ENCODE measurements at places on chromosomes 1 and 21.

- no peak for DNase-seq
Observed at GRCh38 chr1:248686815-248687214, 15.8 kb downstream of the OR14I1 start.

DNA sequence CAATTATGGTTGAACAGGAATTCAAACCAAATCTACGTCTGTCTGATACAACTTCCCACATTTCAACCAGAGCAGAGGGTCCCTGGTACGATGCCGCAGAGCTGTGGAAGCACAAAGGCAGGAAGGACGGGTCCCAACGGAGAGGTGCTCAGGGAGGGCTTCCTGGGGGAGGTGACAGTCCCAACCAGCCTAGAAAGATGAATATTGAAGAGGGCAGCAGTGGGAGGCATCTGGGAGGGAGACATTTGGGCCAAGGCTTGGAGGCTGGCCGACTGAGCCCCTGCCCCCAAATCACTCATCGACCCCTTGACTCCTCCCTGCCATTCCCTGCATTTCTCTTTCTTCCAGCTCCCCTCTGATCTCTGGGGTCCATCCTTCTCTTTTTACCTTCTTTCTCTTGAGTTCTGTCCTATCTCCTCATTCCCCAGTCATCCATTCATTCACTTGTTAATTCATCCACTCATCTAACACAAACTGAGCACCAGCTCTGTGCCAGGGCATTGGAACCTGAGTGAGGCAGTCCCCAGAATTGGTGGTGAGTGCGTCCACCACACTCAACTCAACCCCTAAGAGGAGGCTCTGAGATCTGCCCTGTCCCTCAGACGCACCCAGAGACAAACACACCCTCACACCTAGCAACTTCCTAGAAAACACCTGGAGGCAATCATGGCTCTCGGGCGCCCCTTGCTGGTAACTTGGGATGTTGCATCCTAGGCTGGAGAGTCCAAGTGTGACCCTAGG, 13.2 kb upstream of the CELA3B start:
- peak; percentile 59 for DNase-seq

- DNase-seq, result no peak
Observed at GRCh38 chr1:236089046-236089773, 24.3 kb upstream of the NID1 start.

GRCh38 chr1:161214369-161214768, 726 bp upstream of the FCER1G start:
- no peak for DNase-seq

GRCh38 chr1:64527786-64528185, 57.9 kb downstream of the CACHD1 start:
- DNase-seq, result no peak

GRCh38 chr1:59368008-59368670, 71.2 kb downstream of the FGGY start:
- no peak for DNase-seq

DNA sequence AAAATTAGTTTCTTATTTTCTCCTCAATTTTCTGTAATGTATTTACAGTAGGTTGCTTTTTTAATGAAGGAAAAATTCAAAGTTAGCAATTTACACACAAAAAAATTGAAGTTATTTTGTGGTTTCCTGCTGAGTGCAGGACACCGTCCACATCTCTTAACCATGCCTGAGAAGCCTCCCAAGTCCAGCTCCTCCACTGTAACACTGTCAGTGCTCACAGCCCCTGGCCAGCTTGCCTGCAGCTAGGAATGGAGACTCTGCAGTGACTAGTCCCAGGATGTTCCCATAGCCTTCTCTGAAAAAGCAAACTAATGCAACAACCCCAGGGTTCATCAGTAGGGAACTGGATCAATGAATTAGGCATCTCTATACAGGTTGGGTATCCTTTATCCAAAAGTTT, 3.5 kb downstream of the A3GALT2 start:
- no peak for DNase-seq

DNA sequence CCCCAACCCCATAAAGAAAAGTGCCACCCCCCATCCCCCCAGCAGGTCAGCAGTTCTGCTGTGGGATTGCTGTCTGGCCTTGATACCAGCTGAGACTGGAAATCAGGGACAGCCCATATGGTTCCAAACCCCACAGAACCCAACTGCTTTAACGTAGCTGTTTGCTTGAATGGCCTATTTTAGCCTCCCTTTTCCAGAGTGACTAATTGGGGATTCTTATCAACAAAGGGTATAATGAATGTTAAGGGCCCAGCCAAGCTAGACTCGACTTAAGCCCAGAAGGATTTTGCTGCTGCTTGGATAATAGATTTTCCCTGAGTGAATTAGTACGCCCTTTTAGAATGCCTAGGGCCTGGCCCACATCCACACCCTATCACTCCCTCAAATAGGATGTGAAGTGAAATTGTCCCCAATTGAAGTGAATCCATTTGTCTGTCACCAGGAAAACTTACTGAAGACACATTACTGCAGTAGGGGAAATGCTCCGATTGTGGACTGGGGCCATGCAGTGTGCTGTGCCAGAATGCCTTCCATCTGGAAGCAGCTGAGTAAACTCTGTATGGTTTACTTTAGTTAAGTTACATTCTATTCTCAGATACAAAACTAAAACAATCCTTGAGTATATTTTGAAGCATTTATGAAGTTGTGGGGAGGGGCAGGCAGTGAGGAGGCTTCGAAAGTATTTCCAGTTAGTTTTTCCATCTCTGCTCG, 156.9 kb downstream of the DHRS3 start:
- DNase-seq, result no peak

DNA sequence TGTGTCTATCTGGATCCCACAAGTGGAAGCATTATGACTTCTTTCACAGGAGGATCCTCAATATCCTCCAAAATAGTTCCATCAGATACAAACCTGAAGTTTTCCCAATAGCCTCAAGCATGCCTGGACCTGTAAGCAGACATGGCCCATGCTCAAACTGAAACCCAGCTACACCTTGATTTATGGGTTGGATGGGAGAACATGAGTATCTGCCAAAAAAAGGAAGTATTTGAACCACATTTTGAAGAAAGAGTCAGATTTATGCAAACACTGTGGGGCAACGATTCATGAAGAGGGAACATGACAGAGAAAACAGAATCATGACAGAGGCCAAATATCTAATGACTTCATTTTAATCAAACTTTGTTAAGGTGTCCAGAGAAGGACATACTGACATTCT, 351.0 kb upstream of the NFIA start:
- no peak for DNase-seq

- DNase-seq, result no peak
Observed at GRCh38 chr1:32580348-32581017, 41.3 kb downstream of the ZBTB8A start.

DNA sequence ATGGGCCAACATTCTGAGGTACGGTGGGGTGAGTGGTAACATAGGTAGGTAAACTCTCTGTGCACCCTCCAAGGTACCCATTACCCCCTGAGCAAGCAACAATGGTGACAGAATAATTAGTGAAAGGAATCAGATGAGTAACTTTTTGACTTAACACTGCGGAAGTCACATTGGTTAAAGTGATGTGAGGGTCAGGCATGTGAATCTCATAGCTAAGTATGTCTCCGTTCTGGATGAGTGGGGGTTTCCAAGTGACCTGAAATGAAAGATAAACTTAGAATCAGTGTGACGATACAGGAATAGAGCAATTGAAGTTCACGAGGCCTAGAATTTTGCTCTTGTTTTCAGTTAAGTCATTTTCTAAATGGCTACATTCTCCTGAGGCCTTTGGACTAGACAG, 311.7 kb downstream of the KCTD3 start:
- no peak for DNase-seq

DNA sequence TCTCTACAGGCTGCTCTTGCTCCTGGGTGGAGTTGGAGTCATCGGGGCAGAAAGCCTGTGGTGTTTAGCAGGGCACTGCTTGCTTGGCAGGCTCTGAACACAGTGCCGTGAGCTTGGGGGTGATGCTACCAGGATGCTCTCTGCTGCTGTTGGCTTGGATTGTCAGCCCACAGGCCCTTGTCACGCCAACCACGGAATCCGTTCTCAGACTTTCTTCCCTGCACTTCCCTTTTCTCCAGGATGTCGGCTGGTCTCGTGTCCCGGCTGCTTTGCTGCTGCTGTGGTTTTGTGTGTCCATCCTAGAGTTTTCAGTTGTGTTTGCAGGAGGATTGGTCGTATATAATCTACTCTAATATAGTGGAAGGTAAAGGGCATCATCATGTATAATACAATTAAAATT, 44.4 kb upstream of the TTC34 start:
- DNase-seq, result no peak

DNA sequence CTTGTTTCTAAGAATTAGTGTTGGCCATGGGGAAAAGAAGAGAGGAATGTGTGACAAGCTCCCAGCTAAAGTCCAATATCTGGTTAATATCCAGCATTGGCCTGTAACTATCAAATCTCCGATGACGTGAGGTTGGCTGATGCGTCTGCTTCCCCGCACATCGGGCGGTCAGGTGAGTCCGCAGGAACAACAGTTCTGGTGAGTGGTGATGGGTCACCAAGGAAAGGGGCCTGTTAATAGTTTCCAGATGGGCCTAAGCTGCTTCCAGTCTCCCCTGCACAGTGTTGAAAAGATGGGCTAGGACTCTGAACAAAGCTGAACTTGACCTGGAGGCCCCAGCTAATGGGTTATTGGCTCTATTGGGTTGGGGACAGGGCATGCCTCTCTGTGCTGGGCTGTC, 193.1 kb upstream of the EDN2 start:
- DNase-seq, result no peak

GRCh38 chr1:117579221-117579906, 26.5 kb upstream of the TENT5C start:
- DNase-seq, result no peak

DNA sequence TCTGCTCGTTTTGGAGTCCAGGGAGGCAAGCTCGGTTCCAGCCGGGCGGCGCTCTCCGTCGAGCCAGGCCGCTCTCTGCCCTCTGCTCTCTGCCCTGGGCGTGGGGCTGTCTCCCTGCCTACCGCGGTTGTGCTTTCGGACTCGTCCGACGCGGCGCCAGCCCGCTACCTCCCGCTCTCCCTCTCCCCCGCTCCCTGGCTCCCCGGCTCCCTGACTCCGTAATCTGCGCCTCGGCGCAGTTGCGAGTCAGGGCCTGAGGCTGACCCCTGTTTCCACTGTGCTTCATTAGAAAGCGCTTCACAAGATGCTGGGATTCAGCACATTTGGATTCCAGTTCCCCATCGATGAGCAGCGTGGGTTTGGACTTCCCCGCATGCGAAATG, 2.2 kb downstream of the SOX13 start:
- no peak for DNase-seq
